ENCODE measurements at places on chromosomes 2 and 18.

DNA sequence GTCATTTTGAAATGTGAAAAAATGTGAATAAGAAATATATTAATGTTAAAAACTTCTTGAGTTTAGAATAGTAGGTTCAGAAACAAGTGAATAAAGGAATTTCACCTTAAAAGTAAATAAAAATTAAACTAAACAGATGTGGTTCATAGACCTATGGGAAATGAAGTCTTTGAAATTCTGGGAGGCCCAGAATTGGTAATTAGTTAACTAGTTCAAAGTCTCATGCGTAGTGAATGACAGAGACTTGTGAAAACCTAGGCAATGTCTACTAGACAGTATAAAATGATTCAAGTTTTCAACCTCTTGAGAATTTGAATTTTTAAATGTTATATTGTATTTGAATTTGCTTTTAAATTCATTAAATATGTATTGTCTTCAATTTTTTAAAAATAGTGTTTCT is 32.6 kb upstream of the AAK1 start:
- no peaks in the 10 kb centered on the region for H3K36me3 ChIP-seq
- H3K4me3 ChIP-seq = no peak overlapping the region
- H3K4me1 ChIP-seq = peaks cover 3% of the 10 kb centered on the region
- no peak for DNase-seq
- no peaks in the 10 kb centered on the region for H3K27me3 ChIP-seq
- no peak overlapping the region for H3K27ac ChIP-seq

DNA sequence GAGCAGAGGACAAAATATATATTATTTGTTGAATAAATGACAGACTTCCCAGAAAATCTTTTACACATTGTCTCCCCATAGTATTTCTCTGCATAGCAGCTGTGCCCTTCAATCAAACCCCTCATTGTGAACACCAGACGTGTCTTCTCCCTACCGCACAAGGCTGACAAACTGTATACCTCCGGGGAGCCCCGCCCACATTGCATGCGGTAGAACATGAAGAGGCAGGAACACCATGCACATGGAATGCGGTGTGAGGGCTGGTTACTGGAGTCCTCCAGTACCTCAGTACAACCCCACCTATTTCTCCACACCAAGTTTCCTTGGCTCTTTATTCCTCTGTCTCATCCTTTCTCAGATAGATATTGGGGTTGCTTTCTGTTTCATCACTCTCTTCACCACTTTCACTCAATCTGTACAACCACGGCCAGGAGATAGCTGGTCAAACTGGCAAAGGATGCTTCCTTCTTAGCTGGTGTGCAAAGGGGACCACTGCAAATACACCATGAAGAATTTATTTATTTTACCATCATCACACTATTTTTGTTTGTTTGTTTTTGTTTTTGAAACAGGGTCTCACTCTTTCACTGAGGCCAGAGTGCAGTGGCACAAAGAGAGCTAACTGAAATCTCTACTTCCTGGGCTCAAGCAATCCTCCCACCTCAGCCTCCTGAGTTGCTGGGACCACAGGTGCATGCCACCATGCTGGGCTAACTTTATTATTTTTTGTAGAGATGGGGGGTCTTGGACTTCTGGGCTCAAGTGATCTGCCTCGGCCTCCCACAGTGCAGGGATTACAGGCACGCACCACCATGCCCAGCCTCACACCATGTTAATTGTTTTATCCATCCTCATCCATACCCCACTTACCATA is 2.3 kb upstream of the NBAS start:
- H3K27ac ChIP-seq = no peak overlapping the region
- H3K4me1 ChIP-seq = peaks cover 10% of the 10 kb centered on the region
- no peaks in the 10 kb centered on the region for H3K36me3 ChIP-seq
- no peak for DNase-seq

- H3K27ac ChIP-seq = no peak overlapping the region
- H3K4me3 ChIP-seq = peak overlapping the region; percentile 32
- H3K27me3 ChIP-seq = no peaks in the 10 kb centered on the region
- H3K36me3 ChIP-seq = no peaks in the 10 kb centered on the region
These were observed 37.6 kb downstream of the UNC80 start for GRCh38 chr2:209809256-209809655.

DNA sequence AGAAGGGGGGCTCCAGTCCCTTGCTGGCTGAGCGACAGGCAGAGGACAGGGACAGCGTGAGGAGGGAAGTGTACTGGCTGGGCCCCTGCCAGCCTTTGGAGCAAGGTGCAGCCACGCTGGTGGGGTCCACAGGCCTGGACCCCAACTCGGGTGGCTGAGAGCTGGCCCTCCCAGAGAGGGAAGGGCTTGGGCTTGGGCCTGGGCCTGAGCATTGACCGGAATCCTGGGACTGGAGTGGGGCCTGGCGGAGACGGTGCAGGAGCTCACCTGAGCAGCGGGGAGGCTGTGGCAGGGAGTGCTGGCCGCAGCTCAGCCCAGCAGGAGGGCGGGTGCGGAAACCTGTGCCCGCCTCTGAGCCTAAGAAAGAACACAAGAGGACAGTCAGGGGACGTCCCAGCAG is 27.9 kb downstream of the KCNIP3 start:
- H3K4me3 ChIP-seq = no peak overlapping the region
- H3K4me1 ChIP-seq = no peaks in the 10 kb centered on the region
- H3K27ac ChIP-seq = no peak overlapping the region
- DNase-seq = no peak
- no peaks in the 10 kb centered on the region for H3K27me3 ChIP-seq
- no peaks in the 10 kb centered on the region for H3K36me3 ChIP-seq
